MG63 (cell line): ENCODE measurements at places on chromosomes 2 and 18. TPM values are rescaled to one million over a fixed set of nuclear protein-coding genes. Genes with fewer than 3 reads are reported as not detected.

VSNL1 gene
- total RNA-seq = 0.66 and 30.3 TPM in 2 replicates

TMEM163 gene
- not detected in 2 replicates for total RNA-seq

DSC3 gene
- not detected in 2 replicates for total RNA-seq

UGT1A3 gene
- not detected in 2 replicates for total RNA-seq

EPAS1 gene
- total RNA-seq = 27.6 and 46.1 TPM in 2 replicates

DNA sequence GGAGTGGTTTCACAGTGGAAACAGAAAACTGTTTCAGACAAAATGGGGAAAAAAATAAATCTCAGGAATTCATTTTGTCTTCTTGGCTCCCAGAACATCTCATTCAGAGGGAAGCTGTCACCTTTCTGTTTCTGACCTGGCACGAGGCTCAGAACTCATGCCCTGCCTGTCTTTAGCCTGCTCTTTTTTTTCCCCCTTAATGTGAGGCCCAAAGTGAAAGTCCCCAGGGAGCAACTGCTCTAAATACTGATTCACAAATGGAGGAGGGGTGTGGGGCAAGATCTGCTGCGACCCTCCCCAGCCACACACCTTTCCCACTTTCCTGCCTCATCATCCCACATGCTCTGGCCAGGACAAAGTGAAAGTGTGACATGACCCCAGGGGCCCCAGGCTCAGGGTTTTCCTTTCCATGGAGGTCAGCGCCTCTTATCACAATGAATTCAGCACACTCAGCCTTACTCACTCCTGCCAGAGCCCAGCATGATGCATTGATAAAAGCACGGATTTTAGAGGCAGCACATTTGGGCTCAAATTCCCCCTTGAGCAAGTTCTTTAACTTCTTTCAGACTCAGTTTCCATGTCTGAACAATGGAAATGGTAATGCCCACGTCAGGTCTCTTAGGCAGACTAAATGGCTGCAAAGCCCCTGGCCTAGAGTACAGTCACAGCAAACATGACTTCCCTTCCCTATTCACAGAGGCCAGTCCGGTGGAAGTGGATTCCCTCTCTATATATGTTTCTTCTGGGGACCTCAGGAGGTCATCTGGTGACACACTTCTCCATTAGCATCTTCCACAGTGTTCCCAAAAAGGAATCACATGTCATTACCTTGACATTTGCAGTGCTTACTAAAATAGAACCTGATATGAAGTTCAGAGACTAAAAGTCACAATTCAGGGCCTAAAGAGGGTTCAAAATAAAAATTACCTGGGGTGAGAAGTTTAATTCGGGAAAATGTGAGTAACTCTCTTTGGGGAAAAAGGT is 55.3 kb upstream of the TMEM163 start:
- DNase-seq = no peak

GRCh38 chr18:34661464-34662087 is 48.5 kb upstream of the DTNA start:
- DNase-seq = no peak

DNA sequence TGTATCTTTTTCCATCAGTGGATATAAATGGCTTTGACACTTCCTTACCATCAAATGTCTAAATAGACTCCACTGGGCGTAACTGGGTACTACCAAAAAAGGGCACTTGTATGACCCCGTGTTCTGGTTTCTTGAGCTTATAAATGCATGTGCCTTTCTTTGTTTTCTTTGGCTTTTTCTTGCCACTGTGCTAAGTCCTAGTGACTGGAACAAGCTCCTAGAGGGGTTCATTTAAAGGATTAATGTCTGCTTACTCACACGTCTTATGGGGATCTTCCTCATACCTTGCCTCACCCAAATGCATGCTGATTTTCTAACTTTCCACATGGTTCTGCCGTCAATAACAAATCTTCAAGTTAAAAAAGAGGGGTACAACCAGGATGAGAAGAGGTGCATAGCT is 19.8 kb upstream of the ZNF532 start:
- no peak for DNase-seq
